Activated CD4-positive, alpha-beta T cell treated with anti-CD3 and anti-CD28 coated beads for 48 hours (primary cell): ENCODE measurements at places on chromosomes 4 and X.
A peak's percentile ranks its signal among the peaks of the same experiment; 100 is the strongest.

DNA sequence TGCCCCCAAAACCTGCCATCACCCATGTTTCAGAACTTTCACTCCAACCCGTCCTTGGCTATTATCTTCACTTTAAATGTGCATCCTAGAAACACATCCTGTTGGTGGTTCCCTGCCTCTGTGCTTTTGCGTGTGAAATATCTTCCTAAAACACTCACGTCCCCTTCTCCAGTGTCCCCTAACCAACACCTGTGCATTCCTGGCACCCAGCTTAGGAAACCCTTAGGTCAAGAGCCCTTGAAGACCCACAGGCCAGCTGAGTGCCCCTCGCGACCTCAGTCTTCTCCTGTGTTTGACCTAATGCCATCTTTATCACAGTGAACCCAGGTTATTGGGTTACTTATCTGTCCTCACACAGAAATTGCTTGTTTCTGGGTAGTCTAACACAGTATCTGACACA is 117.6 kb downstream of the STK32B start:
- DNase-seq = no peak

DNA sequence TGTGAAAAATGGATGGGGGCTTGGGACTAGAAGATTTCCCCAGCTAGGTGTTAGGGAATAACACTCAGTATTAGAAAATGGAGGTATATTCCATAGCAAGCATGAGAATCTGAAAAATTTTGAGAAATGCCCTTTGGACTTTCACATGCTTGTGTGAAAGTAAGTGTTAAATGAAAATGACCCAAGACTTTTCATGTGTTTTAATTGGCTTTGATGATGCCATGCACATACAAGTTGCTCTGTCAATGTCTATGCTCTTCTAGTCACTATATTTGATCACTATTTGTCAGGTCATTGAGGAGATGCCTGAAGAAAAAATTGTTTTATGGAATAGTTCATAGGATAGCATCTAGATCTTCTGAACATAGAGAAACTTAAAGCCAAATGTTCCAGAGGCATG is 147.6 kb downstream of the SH2D1A start:
- no peak for DNase-seq

GRCh38 chrX:19544693-19545305 is 29.5 kb upstream of the MAP3K15 start:
- peak; percentile 54 for DNase-seq

DNA sequence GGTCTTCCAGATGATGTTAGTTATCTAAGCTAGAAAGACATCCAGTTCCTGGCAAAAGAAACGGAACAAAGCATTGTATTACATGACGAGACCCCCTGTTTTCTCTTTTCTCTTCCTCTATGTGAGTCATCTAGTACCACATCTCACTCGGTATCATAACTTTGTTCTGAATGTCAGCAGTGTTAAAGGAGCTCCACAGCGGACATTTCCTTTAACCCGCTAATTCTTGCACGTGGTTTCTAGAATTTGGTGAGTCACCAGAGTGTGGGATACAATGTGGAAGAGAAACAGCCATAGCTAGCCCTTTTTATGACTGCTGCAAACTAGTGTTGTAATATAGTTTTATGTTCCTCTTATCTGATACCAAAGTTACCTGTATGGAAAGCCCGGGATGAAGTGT is 243.7 kb downstream of the TENM3 start:
- peak; percentile 3 for DNase-seq

GRCh38 chr4:7140692-7141069 is 51.7 kb upstream of the SORCS2 start:
- DNase-seq = no peak

DNA sequence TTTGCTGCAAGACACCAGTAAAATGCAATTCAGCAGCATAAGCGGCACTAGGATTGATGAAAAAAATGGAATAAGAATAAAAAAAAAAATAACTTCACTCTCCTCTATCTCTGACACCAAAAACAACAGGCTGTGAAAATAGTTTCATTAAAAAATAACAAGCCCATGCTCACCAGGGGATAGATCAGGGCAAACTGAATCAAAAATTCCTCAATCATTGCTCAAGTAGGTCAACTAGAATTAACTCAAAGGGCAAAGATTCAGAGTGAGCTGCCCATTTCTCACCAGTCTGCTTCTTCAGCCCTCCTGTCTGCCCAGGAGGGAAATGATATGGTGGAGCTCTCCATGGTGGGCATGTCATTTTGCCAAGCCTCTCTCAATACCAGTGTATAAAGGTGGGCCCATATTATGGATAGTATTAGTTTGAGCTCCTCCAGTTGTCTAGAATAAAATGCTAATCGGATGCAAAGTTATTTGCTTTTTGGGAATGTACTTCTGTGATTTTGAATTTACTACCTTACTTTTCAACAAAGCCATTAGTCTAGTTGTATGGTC is 153.9 kb downstream of the UNC5C start:
- no peak for DNase-seq

DNA sequence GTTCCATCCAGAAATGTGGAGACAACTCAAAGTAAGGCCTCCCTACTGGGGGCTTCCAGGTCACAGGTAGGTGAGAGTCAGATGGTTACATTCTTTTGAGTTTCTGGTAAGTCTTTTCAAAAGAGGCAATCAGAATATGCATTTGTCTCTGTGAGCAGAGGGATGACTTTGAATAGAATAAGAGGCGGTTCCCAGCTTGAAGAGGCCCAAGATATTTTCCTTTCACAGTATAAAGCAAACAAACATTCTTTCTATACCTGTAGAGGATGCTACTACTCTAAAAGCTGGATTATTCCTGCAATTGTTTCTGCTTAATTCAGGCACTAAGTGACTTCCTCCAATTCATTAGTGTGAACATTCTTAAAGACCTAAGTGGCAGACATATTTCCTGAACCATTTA is 44.4 kb downstream of the DIAPH2 start:
- DNase-seq = no peak

- DNase-seq = no peak
Measured at GRCh38 chr4:4759232-4759631, 100.2 kb upstream of the MSX1 start.

DNA sequence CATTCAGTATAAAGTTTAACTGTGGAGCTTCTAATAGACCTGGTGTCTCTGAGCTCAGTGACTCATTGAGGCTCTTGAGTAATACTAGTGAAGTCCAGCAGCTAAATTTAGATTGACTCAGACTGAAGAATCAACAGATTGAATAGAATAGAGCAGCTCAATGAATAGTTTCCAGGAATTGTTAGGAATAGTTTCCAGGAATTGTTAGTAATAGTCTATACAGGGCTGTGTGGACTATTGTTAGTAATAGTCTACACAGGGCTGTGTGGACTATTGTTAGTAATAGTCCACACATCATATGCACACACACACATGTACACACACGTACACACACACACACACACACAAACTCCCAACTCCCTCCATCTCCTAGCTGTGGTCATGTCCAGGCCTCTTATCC is 3.0 kb downstream of the GIMD1 start:
- DNase-seq = no peak

DNA sequence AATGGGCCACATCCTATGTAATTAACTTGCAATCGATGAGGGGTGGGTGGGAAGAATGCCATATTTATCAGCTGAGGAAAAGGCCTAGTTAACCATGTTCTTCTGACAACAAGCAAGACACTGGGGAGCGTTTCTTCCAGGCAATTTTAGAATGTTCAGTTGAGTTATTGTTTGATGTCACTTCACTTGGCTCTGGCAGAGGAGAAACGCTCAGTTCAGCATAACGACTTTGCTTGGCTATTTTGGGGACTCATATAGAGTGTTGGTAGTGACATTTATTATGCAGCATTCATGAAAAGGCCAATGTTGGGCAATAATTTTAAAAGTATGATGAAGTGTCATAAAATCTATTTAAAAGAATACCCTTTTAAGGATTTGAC is 648 bp downstream of the SYNPO2 start:
- no peak for DNase-seq

- DNase-seq = no peak
Measured at GRCh38 chr4:21512353-21512752, 436.2 kb downstream of the KCNIP4 start.

GRCh38 chr4:118173956-118174725 is 139.9 kb downstream of the NDST3 start:
- no peak for DNase-seq

- no peak for DNase-seq
Measured at GRCh38 chr4:39480251-39480650, 21.4 kb downstream of the LIAS start.
